Left cardiac atrium (tissue), 4 donors: ENCODE measurements at places on chromosomes 6 and 20. TPM values are rescaled to one million over a fixed set of nuclear protein-coding genes. Genes with fewer than 3 reads are reported as not detected.

DNA sequence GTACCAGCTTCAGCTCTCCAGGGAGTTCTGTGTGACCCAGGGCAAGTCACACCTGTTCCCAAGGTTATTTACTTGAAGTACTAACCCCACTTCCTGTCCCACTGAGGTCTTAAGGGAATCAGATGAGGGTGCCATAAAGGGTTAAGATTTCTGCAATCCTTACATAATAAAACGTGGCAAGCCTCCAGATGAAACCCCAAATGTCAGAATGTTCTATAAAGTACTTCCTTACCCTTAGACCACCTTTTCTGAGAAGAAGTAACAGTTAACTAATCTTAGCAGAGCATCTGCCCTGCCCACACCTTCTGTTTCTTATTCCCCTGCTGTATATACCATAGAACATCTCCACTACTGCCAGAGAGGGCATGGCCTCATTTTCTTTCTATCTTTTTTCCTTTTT lies 6.0 kb upstream of the AVP start:
- DNase-seq = no peak

DNA sequence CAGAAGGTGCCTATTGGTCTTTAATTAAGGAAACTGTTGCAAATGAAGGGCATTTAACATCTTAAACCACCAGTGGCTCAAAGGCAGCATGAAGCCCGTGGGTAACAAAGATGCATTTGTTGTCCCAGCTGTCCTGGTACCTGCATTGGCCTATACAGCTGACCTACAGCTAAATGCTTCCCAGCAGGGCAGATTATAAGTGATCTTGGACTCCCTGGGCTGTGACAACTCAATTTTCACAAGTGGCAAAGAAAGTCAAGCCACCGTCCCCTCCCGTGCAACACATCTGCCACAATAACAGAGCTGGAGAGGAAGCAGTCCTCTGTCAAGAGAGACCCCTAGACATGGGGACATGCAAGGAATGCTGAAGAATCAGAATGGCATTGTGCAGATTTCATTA lies 31.5 kb upstream of the EDN3 start:
- no peak for DNase-seq

DNA sequence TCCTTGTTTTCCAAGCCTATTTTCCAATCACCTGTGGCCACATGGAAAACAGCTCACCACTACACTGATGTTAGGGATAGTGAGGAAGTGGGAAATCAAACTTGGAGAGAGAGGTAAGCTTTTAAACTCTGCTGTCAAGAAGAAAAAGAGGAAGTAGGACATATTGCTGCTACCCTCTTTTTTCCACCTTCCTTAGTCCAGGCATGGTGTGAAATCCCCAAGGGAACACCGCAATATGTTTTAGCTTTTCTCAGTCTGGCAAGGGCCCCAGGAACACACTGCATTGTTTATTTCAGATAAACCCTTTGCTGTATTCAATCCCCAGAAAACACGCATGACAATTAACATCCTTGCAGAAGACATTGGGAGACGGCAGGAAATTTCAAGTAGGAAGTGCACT lies 61.3 kb downstream of the HS3ST5 start:
- DNase-seq = no peak

Gene TXLNB
- 60.4 TPM for total RNA-seq

DNA sequence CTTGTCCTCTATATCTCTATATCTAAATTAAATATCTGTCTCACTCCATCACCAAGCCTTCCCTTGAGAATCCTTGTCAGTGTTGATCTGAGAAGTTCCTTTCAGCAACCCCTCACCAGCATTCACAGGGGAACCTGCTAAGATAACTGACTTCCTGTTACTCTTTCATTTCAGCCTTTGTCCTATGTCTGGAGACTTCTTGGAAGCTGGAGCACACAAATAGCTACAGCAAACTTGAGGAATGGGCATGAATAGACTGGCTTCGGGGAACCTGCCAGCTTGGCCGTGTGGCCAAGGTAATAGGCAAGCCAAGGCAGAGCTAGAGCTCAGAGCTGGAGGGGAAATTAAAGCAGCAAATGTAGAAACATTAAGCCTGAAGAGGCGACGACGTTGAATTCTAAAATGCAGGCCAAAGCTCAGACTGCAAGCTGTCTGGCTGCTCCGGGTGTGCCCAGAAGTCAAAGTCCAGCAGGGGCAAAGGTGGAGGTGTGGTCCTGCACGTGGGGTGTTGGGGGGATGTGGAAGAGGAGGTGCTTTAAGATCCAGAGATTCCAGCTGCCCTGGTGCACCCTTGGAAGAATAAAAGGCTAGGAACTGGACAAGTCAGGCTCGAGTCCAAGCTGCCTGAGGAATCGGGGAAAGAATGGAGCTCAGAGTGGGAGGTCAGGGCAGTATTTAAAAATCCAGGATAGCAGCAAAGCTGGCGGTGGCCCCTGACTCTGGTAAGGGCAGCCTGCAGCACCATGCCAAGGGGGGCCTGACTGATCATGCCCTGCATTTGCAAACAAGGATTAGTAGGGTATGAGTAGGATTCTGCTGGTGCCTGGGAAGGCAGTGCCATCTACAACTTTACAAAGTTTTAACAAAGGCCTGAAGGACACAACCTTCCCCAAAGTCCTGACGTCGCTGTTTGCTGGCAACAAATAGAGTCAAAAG lies 185.0 kb upstream of the SGK1 start:
- DNase-seq = no peak

DNA sequence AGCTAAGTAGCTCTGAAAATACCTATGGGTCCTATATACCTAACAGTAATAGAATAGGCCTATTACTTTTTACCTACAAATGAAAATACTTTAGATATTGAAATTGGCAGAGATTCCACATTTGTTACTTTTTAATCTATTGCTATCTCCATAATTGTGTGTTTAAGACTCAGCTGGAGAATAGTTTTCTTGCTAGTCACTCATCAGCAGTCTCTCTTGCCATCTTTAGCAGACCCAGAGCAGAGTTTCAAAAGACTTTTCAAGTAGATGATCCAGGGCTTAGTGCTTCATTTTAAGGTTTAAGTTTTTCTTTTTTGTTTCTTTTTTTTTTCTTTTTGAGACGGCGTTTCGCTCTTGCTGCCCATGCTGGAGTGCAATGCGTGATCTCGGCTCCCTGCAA lies 12.9 kb downstream of the ANKS1A start:
- no peak for DNase-seq

- no peak for DNase-seq
These were observed 14.2 kb downstream of the TXLNB start for GRCh38 chr6:139277587-139277986.

Gene SLC16A10
- 4.8 TPM for total RNA-seq
